ENCODE measurements at places on chromosomes 1 and 21. TPM values are rescaled to one million over a fixed set of nuclear protein-coding genes. Genes with fewer than 3 reads are reported as not detected.
A peak's percentile ranks its signal among the peaks of the same experiment; 100 is the strongest.

- H3K4me1 ChIP-seq, result no peaks in the 10 kb centered on the region
- no peak overlapping the region for H3K27ac ChIP-seq
- no peaks in the 10 kb centered on the region for H3K27me3 ChIP-seq
- H3K4me3 ChIP-seq, result no peak overlapping the region
These were observed 61.6 kb upstream of the DEPDC1 start for GRCh38 chr1:68558321-68559026.

- no peaks in the 10 kb centered on the region for H3K27me3 ChIP-seq
- no peak overlapping the region for H3K4me3 ChIP-seq
- DNase-seq, result no peak
- H3K4me1 ChIP-seq, result no peaks in the 10 kb centered on the region
- no peak overlapping the region for H3K27ac ChIP-seq
These were observed 41.2 kb downstream of the OPRD1 start for GRCh38 chr1:28853093-28853742.

GRCh38 chr1:235998812-235999211 lies 66.1 kb downstream of the NID1 start:
- peaks cover 20% of the 10 kb centered on the region for H3K36me3 ChIP-seq
- no peak overlapping the region for H3K4me3 ChIP-seq
- H3K4me1 ChIP-seq, result no peaks in the 10 kb centered on the region

- no peak overlapping the region for H3K4me3 ChIP-seq
- H3K27me3 ChIP-seq, result no peaks in the 10 kb centered on the region
- no peak overlapping the region for H3K27ac ChIP-seq
- H3K4me1 ChIP-seq, result peaks cover 7% of the 10 kb centered on the region
These were observed 9.7 kb downstream of the MACF1 start for GRCh38 chr1:39214021-39214713.

The KRTAP23-1 gene
- total RNA-seq, result not detected

- no peak overlapping the region for H3K4me3 ChIP-seq
- no peaks in the 10 kb centered on the region for H3K4me1 ChIP-seq
- no peak for DNase-seq
- no peaks in the 10 kb centered on the region for H3K27me3 ChIP-seq
- H3K36me3 ChIP-seq, result no peaks in the 10 kb centered on the region
- no peak overlapping the region for H3K27ac ChIP-seq
These were observed 3.1 kb downstream of the GJB4 start for GRCh38 chr1:34762474-34763141.

GRCh38 chr21:17441370-17441769 lies 71.5 kb upstream of the CXADR start:
- H3K27ac ChIP-seq, result peak overlapping the region; percentile 39
- no peaks in the 10 kb centered on the region for H3K36me3 ChIP-seq
- H3K4me1 ChIP-seq, result peaks cover 22% of the 10 kb centered on the region
- no peak overlapping the region for H3K4me3 ChIP-seq
- no peaks in the 10 kb centered on the region for H3K27me3 ChIP-seq
- no peak for DNase-seq

- peaks cover 30% of the 10 kb centered on the region for H3K4me1 ChIP-seq
- peaks cover 2% of the 10 kb centered on the region for H3K36me3 ChIP-seq
- H3K27me3 ChIP-seq, result no peaks in the 10 kb centered on the region
- H3K4me3 ChIP-seq, result peak overlapping the region; percentile 97
- no peak for DNase-seq
These were observed 830 bp upstream of the PRDX1 start for GRCh38 chr1:45522324-45523104.

- DNase-seq, result no peak
- H3K4me1 ChIP-seq, result peaks cover 10% of the 10 kb centered on the region
- H3K36me3 ChIP-seq, result peaks cover 7% of the 10 kb centered on the region
- no peak overlapping the region for H3K4me3 ChIP-seq
- H3K27ac ChIP-seq, result no peak overlapping the region
- no peaks in the 10 kb centered on the region for H3K27me3 ChIP-seq
These were observed 7.0 kb downstream of the DENND4B start for GRCh38 chr1:153939476-153939875.

The S100A5 gene
- not detected for total RNA-seq

DNA sequence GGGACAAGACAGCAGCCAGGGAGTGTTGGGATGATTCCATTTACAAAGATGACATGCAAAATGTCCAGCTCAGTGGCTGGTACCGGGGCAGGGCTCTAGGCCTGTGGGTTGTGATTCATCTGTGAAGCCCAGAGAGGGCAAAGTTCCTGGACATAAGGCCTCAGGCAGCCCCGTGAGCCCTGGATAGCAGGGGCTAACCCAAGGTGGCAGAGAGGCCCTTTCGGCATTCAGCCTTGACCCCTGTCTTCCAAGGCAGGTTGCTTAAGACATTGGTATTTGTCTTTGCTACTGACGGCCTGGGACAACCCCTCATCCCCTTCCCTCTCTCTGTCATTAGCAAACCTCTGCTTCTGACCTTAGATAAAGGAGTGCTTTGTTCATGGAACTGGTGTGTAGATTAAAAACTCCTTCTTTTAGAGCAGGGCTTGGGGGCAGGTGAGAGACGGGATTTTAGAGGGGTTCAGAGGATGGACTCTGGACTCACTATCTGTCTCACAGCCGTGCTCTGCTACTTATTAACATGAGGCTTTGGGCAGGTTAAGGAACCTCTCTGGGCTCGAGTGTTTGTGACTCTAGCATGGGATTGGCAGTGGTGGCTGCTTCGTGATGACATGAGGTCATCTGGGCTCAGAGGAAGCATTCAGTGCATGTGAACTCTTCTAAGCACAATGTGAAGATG lies 36.3 kb downstream of the TMEM51 start:
- H3K27ac ChIP-seq, result peak overlapping the region; percentile 31
- H3K36me3 ChIP-seq, result no peaks in the 10 kb centered on the region
- no peak for DNase-seq
- H3K4me3 ChIP-seq, result no peak overlapping the region
- no peaks in the 10 kb centered on the region for H3K4me1 ChIP-seq

GRCh38 chr1:25732821-25733220 lies 67.2 kb upstream of the SELENON start:
- no peaks in the 10 kb centered on the region for H3K27me3 ChIP-seq
- DNase-seq, result no peak
- no peaks in the 10 kb centered on the region for H3K36me3 ChIP-seq
- H3K27ac ChIP-seq, result no peak overlapping the region
- no peak overlapping the region for H3K4me3 ChIP-seq

The AMY2B gene
- total RNA-seq, result 5.4 TPM

GRCh38 chr1:63916485-63917360 lies 142.9 kb downstream of the ROR1 start:
- H3K27me3 ChIP-seq, result no peaks in the 10 kb centered on the region
- no peak for DNase-seq
- no peak overlapping the region for H3K27ac ChIP-seq
- no peaks in the 10 kb centered on the region for H3K36me3 ChIP-seq
- H3K4me3 ChIP-seq, result no peak overlapping the region
- no peaks in the 10 kb centered on the region for H3K4me1 ChIP-seq

The HES4 gene
- 1.7 TPM for total RNA-seq

- H3K36me3 ChIP-seq, result peaks cover 5% of the 10 kb centered on the region
- no peak overlapping the region for H3K4me3 ChIP-seq
- H3K4me1 ChIP-seq, result peaks cover 21% of the 10 kb centered on the region
- no peak for DNase-seq
- H3K27me3 ChIP-seq, result no peaks in the 10 kb centered on the region
- peak overlapping the region; percentile 65 for H3K27ac ChIP-seq
These were observed 75.2 kb downstream of the NFIA start for GRCh38 chr1:61157468-61157987.

The FCGR2B gene
- 7.9 TPM for total RNA-seq

DNA sequence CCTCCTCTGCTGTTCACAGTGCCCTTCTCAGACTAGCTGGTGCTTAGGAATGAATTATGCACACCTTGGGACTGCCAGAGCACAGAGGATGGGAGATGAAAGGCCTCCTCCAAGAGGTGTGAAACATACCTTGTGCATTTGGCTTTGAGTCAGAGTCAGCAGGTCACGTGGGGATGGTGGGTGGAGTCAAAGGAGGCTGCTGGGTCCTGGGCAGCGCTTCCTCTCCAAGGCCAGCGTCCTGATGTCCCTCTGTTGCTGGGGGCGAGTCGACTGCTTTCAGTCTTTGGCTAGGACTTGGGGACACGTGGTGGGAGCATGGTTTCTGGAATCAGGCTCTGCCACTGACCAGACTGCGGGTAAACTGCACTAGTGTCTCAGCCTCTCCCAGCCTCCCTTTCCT lies 91.2 kb downstream of the AJAP1 start:
- H3K36me3 ChIP-seq, result no peaks in the 10 kb centered on the region
- no peak for DNase-seq
- no peak overlapping the region for H3K27ac ChIP-seq
- H3K27me3 ChIP-seq, result no peaks in the 10 kb centered on the region
- H3K4me3 ChIP-seq, result no peak overlapping the region

DNA sequence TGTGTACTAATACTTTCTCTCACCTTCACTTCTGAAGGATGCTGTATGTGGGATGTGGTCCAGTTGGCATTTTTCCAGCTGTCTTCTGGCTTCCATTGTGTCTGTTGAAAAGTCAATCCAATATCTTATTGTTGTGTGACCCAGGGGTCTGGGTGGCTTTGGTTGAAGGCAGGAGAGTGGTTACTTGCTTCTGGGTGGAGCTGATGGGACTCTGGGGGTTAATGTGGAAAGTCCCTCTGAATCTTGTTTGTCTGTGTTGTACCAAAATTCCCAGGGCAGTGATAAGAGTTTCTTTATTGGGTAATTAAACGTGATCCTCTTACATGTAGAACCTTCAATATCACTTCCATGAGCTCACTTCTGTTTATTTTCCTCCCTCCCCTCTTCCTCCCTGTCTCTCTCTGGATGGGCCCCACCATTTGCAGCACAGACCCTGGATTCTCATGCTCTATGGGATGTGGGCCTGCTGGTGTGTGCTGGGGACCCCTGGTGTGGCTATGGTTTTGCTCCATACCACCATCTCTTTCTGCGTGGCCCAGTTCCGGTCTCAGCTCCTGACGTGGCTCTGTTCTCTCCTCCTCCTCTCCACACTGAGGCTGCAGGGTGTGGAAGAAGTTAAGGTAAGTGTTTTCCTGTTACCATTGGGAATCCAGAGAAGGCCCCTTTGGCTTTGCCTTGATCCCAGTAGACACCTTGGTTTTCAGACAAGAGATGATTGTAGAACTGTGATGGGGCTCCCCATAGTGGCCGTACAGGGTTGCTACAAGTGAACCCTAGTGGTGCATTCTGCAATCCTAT lies 71.5 kb downstream of the HHAT start:
- H3K27ac ChIP-seq, result no peak overlapping the region
- H3K27me3 ChIP-seq, result no peaks in the 10 kb centered on the region
- no peaks in the 10 kb centered on the region for H3K4me1 ChIP-seq
- DNase-seq, result peak; percentile 39

The GSTM5 gene
- total RNA-seq, result 1.3 TPM

The OLIG2 gene
- total RNA-seq, result not detected

The ZBTB8A gene
- 3.3 TPM for total RNA-seq

DNA sequence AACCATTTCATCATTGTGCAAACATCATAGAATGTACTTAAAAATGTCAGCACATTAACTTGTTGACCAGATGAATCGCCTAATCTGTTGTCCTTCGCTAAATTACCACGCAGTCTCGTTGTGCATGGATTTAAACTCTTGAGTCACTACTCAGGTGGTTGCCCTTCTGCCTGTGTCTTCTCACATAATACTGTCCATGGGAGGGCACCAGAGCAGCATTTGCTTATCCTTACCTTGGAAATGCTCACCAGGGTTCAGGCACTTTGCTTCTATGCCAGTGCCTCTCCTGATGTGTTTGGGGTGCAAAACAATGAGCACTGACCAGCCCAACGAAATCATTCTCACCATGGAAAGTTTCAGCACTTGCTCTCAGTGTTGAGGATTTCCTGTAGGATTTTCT lies 559.9 kb downstream of the RWDD3 start:
- DNase-seq, result no peak
- H3K4me1 ChIP-seq, result no peaks in the 10 kb centered on the region
- no peak overlapping the region for H3K4me3 ChIP-seq
- H3K36me3 ChIP-seq, result no peaks in the 10 kb centered on the region

- H3K4me1 ChIP-seq, result peaks cover 47% of the 10 kb centered on the region
- no peak overlapping the region for H3K27ac ChIP-seq
- H3K27me3 ChIP-seq, result no peaks in the 10 kb centered on the region
- no peak overlapping the region for H3K4me3 ChIP-seq
- no peaks in the 10 kb centered on the region for H3K36me3 ChIP-seq
- no peak for DNase-seq
These were observed 13.5 kb downstream of the ASAP3 start for GRCh38 chr1:23470282-23471070.

- no peaks in the 10 kb centered on the region for H3K36me3 ChIP-seq
- DNase-seq, result no peak
- no peak overlapping the region for H3K4me3 ChIP-seq
- no peaks in the 10 kb centered on the region for H3K27me3 ChIP-seq
- no peak overlapping the region for H3K27ac ChIP-seq
- H3K4me1 ChIP-seq, result peaks cover 5% of the 10 kb centered on the region
These were observed 26.3 kb upstream of the ZNF648 start for GRCh38 chr1:182087719-182088350.
